ENCODE measurements at places on chromosomes 11 and 22. TPM values are rescaled to one million over a fixed set of nuclear protein-coding genes. Genes with fewer than 3 reads are reported as not detected.

GRCh38 chr11:78295991-78296930 lies 107.5 kb downstream of the USP35 start:
- DNase-seq = no peak

The CCDC89 gene
- 0.22 TPM for total RNA-seq

GRCh38 chr22:34102633-34103032 lies 182.4 kb upstream of the LARGE1 start:
- DNase-seq = no peak

- DNase-seq = no peak
Measured at GRCh38 chr11:10728789-10729472, 22.1 kb upstream of the CTR9 start.

DNA sequence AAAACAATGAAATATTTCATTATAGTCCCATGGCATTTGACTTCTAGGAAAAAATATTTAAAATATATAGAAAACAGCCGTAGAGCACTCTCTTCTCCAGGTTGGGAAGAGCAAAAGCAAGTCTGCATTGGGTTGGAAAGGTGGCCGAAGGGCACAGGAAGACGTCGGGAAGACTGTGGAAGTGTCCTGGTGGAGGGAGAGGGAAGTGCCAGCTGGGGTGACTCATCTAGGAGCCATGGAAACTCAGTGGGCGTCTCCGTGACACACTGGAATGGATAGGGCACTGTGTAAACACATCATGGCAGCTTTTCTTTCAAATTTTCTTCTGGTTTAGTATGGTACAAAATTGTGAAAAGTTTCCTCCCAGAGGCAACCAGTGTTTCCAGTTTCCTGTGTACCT lies 12.7 kb downstream of the GTPBP1 start:
- DNase-seq = peak; percentile 70

DNA sequence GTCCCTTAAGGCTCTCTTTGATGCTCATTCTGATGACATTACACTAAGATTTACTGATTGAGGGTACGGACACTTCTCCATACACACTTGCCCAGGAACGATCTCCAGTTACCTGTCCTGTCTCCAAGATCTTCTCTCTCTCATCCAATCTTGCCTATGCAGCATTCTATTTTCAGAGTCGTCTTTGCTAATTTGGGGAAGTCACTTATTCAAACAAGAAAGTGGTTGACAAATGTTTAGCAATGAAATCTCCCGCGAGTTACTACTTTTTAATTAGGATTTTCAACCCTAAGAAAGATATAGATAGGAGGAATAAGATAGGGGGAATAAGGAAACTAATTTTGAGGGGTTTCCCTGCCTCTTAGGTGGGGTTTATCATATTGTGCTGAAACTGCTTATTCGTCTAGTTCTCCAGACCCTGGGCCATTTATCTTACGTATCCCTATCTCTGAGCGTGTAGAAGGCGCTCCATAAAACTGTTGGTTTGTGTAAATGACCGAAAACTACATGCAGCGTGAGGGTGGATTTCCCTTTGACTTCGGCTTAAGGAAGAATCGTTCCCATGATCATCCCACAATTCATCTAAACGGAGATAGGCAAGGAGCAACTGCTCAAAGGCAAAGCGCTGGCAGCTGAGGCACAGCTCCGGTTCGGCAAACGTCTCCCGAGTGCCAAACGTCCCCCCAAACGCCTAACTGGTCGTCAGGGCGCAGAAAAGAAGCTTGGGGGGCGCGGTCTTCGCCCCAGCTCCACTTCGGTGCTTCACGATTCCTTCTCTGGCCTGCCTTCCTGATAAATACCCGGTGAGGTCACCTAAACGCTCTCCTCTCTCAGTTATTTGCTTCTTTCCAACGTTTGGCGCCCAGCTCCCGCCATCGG lies 804 bp downstream of the APIP start:
- DNase-seq = no peak

The PSMA1 gene
- 211 TPM for total RNA-seq

DNA sequence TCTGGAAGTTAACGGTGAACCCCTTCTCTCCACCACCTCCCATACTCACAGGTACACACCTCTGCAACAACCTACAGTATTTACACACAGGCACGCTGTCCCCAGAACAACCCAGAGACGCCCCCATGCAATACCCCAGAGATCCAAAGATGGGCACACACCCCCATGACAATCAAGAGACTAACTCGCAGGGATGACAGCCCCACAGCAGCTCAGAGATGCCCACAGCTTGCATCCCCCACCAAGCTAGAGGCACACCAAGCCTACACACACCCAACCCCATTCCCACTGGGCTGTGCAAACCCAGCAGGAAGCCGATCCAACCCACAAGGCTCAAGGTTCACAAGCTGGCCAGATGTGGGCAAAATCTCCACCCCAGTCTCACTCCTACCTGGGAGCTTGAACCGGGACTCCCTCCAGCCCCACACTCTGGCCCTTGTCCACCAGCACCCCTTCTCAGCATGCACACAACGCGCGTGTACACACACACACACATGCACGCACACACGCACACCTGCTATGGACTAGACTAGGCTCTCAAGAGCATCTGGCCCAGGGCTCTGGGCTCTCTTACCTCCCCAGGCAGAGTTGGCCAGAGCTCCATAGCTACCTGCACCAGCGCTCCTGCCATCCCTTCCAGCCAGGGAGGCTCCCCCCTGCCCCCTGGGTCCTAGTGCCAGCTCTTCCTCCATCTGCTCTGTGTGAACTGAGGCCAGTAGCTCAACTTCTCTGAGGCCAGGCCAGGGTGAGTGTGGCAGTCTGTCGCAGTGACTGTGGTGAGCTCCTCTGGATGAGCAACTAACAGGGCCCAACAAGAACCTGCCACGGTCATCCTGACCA lies 11.5 kb downstream of the STARD10 start:
- DNase-seq = no peak

GRCh38 chr22:49642331-49642730 lies 185.3 kb downstream of the BRD1 start:
- DNase-seq = no peak

DNA sequence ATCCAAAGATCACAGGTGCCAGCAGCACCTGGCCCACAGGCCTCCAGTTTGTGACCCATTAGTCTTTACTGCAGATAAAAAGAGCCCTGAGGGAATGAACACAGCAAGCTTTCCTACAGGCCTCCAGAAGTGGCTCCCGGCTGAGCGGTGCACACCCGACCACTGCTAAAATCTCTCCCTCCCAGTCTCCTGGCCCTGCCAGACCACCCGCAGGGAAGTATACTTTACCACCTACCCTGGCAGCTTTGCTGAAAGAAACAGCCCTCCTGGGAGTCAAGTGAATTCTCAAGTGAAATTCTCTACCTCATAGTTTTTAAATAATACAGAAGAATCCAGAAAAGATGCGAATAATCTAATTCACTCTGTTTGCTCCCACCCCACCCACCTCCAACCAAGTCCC lies 15.4 kb upstream of the MTNR1B start:
- DNase-seq = no peak

DNA sequence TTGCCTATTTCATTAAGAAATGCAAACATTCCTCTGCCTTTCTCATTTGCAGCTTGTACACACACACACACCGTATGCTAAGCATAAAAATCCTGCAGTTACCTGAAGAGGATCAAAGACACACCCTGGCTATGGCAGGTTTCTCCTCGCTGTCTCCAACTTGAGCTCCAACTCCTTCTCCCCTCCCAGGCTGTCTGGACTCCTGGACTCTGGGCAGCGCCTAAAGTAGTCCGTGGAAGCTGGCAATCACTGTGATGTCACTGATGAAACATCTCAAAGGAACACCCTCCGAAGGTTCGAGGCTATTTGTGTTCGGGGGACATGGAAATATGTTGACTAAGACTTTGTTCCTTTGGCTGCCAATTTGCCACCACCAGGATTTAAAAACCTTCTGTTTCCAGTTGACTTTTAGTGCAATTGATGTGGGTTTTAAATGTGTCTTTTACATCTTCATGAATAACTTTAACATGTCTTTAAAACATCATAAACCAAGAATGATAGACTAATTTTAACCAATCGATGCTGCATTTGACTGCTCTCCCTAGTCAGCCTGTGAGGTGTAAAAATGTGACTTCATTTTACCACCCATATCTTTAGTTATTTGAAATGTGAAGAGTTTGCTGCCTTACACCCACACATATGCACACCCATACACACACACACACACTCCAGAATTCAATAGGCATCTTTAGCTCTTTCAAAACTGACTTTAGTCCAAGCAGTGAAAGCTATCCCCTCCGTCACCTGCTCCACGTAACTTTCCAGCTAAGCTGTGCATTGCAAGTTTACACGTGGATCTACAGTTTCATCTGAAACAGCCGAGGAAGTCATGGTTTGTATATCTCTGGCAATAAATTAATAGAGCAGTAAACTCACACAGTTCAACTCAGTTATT lies at the start of gene SLN:
Gene SLN (minus strand): TSS at position 196 of the 895 bp plus-strand sequence.
- DNase-seq = no peak

The TRIM51 gene
- not detected for total RNA-seq

DNA sequence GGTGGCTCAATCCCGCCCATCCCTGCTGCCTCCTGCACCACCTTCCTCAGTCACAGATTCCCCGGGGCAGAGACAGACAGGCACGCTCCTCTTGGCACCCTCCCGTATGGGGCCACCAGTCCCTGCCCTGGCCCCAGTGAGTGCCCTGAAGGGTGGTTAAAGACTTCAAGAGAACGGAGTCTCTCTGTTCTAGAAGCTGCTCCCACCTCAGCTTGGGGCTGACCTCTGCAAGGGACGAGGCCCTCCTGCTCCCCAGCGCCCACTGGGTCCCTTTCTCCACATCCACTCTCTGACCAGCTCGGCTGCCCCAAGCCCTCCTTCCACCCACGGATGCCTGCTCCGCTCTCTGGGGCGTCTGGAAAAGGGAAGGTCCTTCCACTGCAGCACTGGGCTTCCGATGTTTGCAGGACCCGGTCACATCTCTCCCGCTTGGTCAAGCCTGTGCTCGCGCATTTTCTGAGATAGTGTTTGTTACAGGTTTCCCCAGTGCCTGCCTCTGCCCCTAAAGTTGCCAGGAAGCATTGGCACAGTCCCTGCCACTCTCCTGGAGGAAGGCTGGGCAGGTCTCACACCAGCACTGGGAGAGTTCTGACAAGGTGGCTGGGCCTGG lies 1487.9 kb downstream of the TBC1D22A start:
- DNase-seq = no peak

- no peak for DNase-seq
Measured at GRCh38 chr11:57649826-57650738, at the start of gene YPEL4. YPEL4 (minus strand) TSS chr11:57649912; CDS start chr11:57647107, 2,805 bp downstream.

The SOX10 gene
- not detected for total RNA-seq

- DNase-seq = no peak
Measured at GRCh38 chr22:38706101-38706900, 557 bp downstream of the GTPBP1 start.

DNA sequence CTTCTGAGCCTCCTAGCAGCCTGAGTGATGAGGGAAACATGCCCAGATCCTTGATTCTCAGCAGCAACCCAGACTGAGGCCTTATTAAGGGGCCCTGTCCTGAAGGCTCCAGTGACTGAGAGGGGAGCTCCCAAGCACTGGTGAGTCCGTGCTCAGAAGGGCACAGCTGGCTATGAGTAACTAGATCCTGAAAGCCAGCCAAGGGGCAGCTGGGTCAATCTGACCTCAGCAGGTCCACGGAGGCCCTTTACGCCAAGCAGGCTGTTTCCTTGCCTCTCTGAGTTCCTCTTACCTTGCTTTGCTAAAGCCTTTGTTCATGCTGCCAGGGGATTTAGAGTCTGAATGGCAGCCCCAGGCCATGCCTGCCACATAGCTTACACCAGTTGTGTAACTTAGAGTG lies 19.3 kb upstream of the MIEF1 start:
- DNase-seq = no peak

DNA sequence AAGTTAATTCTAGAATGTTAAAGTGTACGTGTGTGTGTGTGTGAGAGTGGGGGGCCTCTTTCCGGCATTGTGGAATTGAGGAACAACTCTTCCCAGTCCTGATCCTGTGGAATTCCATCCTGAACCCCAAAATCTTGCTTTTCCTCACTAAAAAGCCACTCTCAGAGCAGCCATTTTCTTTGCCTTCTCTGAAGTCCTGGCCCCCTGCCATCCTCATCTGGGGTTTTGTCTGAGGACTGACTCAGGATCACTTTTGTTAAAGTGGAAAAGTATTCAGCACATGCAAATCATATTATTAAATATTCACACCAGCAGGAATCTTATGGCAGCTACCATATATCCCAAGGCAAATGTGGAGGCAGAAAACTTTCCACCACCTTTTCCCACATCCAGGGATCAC lies 3.8 kb downstream of the SCN4B start:
- no peak for DNase-seq

DNA sequence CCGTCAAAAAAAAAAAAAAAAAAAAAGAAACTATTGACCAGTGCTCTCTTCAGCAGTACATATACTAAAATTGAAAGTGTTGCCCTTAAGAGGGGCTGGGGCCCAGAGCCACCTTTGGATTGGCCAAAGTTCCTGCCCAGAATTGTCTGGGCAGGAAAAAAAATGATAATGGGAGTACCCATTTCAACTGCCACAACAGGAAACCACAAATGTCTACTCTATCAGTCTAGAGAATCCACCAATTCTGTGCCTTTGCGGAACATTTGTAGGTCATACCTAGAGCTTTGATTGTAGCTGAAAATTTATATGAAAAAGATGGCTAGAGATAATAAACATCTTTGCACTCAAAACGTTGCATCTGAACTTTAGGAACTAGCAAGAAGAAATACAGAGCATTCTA lies 69.4 kb downstream of the FAM76B start:
- DNase-seq = no peak
